ENCODE measurements at places on chromosomes 1 and 21. TPM values are rescaled to one million over a fixed set of nuclear protein-coding genes. Genes with fewer than 3 reads are reported as not detected.

DNA sequence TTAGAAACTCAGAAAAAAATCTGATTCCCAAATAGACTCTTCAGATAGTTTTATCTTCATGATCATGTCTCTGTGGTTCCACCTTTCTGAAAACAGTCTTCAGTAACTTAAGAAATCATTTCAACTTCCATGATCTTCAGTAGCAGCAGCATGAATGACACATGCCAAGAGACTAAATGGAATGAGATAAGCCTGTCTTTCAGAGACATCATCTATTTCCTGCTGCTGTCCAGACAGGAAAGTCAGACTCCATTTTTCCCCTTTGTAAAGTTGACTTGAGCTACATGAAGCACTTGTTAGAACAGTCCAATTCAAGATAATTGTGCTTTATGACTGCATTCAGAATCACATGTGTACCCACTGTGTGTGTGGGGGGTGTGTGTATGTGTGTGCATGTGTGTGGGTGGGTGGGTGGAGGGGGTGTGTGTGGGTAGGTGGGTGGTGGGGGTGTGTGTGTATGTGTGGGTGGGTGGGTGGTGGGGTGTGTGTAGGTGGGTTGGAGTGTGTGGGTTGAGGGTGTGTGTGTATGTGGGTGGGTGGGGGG lies 58.8 kb downstream of the CLIC4 start:
- no peak for DNase-seq

GRCh38 chr1:48627486-48627885 lies 149.2 kb downstream of the BEND5 start:
- peak; percentile 63 for DNase-seq

GRCh38 chr21:27292229-27292628 lies 325.3 kb upstream of the ADAMTS5 start:
- no peak for DNase-seq

- DNase-seq, result no peak
Measured at GRCh38 chr1:101150670-101151069, 86.1 kb upstream of the S1PR1 start.

DNA sequence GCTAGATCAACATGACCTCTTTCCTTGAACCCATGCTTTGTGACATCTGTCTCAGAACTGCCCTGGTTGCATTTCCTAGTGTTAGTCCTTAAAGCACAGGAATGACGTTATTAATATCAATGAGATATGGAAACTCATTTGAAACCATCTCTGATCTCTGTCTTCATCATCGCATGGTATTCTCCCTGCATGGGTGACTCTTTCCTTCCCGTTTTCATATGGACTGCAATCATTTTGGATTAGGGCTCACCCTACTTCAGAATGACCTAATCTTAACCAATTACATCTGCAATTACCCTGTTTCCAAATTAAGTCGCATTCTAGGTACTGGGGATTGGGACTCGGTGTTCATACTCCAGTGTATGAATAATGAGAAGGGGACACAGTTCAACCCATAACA lies 41.7 kb upstream of the DISC1 start:
- no peak for DNase-seq

- no peak for DNase-seq
Measured at GRCh38 chr1:200253774-200254495, 155.9 kb downstream of the ZNF281 start.

CIART gene
- total RNA-seq, result 1.3 TPM

- DNase-seq, result no peak
Measured at GRCh38 chr1:211684791-211685190, 9.4 kb upstream of the NEK2 start.

KCNT2 gene
- 18.7 TPM for total RNA-seq

DNA sequence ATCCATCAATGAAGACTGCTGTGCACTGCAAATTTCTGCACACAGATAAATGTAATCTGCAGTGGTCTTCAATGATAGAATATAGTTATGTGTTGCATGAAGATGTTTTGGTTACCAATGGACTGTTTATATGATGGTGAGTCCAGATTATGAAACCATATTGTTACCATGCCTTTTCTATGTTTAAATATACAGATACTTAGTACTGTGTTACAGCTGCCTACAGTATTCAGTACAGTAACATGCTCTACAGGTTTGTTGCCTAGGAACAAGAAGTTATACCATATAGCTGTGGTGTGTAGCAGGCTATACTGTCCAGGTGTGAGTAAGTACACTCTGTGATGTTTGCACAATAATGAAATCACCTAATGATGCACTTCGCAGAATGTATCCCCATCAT lies 40.8 kb downstream of the SORT1 start:
- peak; percentile 77 for DNase-seq

DNA sequence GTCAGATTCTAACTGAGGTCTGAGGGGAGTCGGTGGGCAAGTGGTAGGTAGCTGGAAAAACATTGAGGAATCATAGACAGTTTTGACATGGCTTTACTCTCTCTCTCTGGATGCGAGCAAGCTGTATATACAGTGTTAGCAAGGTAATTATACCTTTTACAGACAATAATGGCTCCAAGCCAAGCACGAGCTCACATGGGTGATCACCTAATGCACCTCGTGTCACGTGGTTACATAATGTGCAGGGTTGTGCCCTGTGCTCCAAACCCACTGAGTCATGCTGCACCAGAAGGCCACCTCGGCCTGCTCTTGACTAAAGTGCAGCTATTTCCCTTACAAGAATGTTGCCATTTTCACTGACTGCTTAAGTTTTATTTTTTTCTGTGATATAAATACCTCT lies 7.6 kb upstream of the CLCA2 start:
- DNase-seq, result no peak

All from lung (tissue), 17 donors.